ENCODE measurements at places on chromosomes 2 and 18. TPM values are rescaled to one million over a fixed set of nuclear protein-coding genes. Genes with fewer than 3 reads are reported as not detected.

- no peak for DNase-seq
Observed at GRCh38 chr18:13934058-13934457, 18.7 kb upstream of the MC2R start.

Gene AQP4
- polyA plus RNA-seq: 0.05 TPM

DNA sequence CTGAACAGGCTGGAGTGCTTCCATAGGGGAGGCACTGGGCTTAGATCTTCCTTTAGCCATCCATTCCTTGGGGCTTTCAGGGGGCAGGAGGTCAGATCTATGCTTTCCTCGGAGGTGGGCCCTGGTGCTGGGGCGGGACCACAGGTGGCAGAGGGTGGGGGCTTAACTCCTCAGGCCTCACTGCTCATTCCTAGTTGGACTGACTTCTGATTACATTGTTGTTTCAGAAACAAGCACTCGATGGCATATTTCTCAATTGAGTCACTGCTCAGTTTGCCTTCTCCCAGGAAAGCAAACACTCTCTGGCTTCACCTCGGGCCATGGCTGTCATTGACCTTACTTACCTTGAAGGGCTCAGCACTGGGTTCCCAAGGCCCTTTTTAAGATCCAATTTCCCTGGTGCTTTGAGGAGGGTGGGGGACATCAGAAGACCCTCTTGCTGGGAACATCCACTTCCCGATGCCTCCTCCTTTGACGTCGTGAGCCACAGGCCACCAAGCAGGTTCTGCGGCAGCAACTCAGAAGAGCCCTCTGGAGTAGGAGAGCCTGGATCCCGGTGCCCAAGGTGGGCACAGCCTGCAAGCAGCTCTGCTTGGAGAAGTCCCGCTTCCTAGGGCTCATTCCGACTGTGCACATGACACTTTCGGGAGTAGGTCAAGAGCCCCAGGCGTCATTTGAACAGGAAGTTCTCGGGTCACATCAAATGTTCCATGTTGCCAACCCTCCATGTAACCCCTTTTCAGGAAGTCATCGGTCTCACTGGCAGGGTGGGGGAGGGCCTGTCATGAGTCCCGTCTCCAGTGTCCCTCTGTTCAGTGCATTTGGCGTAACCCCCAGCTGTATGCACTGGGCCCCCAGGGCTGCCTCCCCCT is 40.6 kb downstream of the SDC1 start:
- no peak for DNase-seq

GRCh38 chr2:78147466-78147865 is 625.3 kb upstream of the LRRTM4 start:
- no peak for DNase-seq

GRCh38 chr2:15177103-15177502 is 384.0 kb downstream of the NBAS start:
- DNase-seq: no peak

DNA sequence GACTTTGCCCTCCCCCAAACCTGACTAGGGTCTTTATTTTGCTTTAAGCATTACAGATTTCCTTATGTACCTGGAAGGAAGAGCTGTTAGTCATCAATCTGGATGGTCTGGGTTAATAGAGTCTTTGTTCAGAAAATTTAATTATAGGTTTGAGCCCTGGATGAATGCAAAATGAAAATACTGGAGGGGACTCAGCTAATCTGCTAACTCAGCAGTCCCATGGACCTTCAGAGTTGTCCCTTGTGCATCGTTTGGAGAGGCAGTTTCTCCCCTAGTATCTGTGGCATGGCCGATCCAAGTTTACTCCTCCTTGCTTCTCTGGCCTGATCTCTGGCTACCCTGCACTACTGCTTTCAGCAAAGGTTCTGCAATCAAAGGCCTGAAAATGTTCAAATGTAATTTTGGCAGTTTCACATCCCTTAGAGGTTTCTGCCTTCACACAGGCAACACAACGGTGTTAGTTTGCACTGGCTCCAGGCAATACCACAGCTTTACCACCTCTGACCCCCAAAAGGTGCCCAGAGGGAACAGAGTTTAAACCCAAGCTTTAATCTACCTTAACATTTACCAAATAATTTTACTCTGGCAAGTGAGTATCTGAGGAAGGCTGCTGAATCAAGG is 134.3 kb downstream of the THADA start:
- DNase-seq: no peak

All from urinary bladder (tissue), 4 donors.